ENCODE measurements at places on chromosomes 3 and 15.

DNA sequence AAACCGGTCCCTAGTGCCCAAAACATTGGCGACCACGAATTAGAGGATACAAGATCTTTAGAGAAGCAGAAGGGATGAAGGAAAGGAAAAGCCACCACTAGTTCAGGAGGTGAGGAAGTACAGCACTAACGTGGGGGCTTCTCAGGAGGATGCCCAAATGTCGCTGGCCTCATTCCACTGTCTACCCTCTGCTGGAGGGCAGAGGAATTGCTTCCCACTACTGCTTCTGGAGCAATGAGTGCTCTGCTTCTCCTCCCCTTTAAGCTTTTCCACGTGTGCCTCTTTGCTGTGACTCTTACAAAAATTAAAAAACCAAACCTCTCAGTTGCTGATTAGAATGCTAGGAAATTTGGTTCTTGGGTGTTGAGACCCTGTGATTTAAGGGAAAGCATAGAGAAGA is 281.3 kb downstream of the CLSTN2 start:
- no peak for DNase-seq

GRCh38 chr3:176988795-176989194 is 208.5 kb downstream of the TBL1XR1 start:
- no peak for DNase-seq

- DNase-seq: no peak
These were observed 5.5 kb downstream of the SEMA5B start for GRCh38 chr3:123021996-123022510.

DNA sequence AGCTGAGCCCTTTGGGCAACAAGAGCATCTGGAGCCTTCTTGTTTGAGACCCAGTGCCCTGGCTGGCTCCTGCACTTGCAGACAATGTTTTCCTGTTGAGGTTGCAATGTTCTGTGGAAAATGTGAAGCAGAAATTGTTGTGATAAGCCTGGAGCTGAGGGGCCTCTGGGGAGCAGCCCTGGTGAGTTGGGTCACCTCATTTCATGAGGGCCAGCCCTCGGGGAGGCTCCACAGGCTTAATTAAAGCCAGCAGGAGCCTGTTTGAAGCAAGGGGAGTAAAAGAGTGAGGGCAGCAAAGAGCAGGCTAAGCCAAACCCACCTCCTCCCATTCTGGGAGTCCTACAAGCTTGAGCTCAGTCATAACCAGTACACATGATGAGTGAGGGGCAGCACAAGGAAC is 154.3 kb downstream of the ALDH1A2 start:
- DNase-seq: no peak

DNA sequence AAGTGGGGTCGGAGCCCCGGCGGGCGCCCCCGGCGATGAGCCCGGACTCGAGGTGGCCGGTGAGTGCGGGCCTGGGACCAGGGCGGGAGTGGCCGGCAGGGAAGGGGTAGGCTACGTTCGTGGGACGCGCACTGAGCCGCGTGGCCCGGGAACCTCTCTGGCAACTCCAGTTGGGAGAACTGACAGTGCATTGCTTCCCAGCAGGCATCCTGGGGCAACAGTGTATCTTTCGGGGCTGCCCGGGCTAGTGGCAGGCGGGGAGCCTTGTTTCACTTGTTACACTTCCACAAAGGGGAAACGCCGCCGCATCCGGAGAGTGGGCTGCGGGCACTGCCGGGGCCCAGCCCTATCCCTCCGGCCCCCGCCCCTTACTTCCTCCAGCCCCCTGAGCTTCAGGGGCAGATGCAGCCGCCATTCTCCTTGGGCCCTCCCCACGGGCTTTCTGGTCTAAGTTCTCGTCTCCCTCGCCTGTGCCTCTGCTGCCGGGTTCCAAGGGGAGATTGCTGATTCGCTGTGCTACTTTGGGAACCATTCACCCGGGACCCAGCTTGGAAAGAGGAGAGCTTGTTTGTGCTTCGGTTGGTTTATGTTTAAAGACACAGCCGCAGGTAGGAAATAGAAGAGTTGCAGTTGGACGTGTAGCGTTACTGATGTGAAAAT is 675 bp downstream of the BRPF1 start:
- DNase-seq: peak; percentile 87

DNA sequence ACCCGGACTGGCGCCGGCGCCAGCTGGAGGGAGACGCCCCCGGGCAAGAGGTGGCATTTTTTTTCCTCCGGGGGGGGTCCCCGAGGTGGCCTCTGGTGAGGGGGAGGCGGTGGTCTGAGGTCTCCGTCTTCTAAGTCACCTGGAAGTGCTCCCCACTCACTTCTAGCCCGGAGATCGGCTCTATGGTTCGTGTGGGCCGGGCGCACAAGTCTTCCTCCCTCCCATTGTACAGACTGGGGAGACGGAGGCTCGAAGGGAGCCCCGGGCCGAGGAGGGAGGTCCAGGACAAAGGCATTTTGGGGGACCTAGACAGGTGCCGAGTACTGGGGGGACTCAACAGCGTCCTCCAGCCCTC is 4.4 kb downstream of the GATA2 start:
- peak; percentile 66 for DNase-seq

DNA sequence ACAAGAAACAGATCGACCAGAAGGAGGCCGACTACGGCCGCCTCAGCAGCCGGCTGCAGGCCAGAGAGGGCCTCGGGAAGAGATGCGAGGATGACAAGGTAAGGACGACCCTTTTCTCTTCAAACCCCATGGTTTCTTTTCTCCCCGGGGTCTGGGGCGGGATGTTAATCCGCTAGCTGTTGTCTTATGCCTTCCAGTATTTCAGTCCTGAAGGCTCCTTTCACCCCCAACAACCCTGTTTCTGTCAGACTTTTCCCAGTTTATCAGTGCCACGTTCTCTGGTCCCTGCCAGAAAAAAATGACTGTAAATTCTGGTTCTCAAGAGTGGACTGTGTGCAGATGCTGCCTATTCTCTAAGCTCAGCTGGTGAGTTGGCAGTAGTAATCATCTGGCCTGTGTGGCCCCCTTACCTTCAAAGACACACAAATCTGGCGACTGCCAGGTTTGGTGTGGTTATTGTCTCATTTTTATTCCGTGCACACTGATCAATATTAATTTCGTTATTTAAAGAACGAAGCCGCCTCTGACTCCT is 806 bp downstream of the GOLM2 start:
- no peak for DNase-seq

DNA sequence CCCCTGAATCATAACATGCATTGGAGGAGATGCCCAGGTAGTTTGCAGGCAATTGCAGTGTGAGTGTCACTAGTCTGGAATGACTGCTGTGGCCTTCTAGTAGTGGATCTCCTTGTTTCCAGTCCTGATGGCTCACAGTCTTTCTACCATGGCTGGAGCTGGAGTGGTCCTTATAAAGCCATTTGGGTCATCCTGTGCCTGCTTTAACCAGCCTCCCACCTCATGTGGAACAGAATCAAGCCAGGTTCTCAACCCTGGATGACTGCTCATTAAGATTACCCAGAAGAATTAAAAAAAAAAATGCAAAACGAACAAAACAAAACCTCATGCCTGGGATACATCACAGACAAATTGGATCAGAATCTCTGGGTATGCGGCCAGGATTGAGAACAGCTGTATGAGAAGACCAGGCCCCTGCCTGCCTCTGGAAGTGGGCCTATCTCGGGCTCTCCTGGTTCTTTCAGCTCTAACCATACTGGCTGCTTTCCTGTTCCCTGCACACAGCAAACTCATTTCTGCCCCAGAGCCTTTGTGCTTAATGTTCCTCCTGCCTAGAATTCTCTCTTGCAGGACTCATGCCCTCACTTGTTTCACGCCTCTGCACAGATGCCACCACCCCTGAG is 96.4 kb downstream of the ITPR1 start:
- no peak for DNase-seq

- no peak for DNase-seq
These were observed 12.7 kb downstream of the HMCES start for GRCh38 chr3:129291236-129291886.

- peak; percentile 79 for DNase-seq
These were observed 42.0 kb downstream of the BFSP2 start for GRCh38 chr3:133441867-133442270.

- DNase-seq: no peak
These were observed 20.9 kb downstream of the PDE8A start for GRCh38 chr15:85002517-85002916.

DNA sequence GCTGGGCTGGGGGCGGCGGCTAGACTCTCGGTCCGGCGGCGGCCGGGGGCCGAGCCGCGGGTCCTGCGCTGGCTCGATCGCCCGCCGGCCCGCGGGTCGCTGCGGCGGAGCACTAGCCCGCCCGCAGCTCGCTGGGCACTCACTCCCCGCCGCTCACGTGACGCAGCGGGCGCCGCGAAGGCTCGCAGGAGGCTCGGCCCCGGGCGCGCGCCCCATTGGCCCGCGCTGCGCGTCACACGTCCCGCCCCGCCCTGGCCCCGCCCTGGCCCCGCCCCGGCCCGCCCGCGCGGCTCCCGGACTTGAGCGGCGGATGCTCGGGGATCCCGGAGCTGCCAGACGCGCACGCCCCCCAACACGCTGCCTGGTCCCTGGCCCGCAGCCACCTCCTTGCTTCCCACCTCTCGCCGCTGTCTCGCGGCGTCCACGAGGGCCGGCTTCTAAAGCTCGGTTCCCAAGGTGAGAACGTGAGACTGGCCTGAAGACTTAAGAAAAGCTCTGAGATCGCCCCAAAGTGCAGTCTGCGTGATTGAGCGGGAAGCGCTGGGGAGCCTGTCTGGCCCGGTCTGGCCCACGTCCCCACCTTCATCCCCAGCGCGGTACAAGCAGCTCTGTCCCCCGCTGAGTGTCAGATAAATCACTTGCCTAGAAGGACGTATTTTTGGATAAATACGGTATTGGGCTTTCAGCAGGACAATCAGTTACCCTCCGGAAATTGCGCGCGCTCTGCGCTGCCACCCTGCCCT is at the start of gene KLF15:
TSS of gene KLF15 (minus strand) at position 114 of the 743 bp plus-strand sequence. CDS start 4,486 bp downstream, outside the sequence.
- DNase-seq: peak; percentile 93

DNA sequence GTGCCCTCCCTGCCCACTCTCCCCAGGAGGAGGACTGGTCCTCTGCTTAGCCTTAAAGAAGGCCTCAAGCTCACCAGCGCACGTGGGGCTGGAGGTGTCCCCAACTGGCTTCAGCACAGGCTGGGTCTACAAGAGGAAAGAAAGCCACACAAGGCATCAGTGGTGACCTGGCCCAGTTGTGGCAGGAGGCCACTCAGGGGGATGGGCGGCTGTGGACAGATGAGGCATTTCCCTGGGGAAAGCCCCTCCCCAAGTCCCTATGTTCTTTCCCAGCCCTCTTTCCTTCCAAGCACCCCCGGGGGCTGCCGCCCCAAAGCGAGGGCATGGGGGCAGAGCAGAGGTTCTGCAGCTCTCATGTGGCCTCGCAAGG is 155.2 kb upstream of the TLE3 start:
- DNase-seq: no peak

DNA sequence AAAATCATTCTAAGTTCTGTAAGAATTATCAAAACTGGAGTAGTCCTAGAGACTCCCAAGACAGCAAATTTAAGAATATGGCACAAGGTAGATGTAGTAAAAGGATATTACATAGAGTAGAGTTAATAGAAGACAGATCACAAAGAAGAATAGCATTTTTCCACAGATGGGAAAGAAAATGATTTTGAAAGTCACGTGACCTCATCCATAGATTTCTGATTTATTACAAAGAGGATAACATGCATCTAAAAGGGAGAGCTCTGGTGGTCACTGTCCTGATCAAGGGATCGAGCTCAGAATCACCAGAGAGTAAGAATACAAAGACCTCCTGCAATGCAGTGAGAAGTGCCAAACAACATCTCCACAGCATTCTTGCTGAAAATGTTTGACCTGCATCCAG is 354.4 kb downstream of the TBL1XR1 start:
- no peak for DNase-seq

GRCh38 chr15:72368899-72369298 is 6.9 kb downstream of the HEXA start:
- no peak for DNase-seq
